Activated naive CD8-positive, alpha-beta T cell treated with anti-CD3 and anti-CD28 coated beads for 36 hours (primary cell): ENCODE measurements at places on chromosomes 12 and 14.

- DNase-seq: no peak
Observed at GRCh38 chr12:8855891-8856290, 33.5 kb downstream of the A2ML1 start.

DNA sequence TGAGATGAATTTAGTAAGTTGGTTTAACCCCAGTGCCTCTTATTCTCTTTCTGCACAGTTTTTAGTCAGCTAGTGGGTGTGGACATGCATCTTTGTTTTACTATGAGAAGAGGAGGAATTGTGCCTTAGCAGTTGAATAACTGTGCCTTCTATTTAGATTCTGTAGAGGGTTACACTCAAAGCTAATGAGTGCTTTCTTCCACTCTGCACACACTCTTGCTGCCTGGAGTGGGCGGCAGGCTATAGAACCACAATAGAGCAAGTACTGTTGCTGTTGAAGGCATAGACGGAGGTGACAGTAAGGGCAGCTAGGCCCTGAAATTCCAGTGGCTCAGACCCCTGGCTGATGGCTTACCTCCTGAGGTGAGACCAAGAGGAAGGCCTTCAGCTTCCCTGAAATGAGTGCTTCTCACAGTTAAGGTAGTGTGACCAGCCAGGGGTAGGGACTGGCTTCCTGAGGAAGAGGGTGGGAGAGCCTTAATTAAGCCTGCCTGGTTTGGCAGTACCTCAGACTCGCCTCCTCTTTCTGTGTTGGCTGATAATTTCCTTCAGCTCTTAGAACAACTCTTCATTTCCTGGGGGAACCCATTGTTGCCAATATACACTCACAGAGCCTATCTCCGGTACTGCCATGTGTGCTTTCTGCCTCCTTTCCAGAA is 24.7 kb downstream of the SUSD6 start:
- DNase-seq: peak; percentile 55

- DNase-seq: no peak
Observed at GRCh38 chr14:75823334-75823733, 158.5 kb downstream of the TGFB3 start.

DNA sequence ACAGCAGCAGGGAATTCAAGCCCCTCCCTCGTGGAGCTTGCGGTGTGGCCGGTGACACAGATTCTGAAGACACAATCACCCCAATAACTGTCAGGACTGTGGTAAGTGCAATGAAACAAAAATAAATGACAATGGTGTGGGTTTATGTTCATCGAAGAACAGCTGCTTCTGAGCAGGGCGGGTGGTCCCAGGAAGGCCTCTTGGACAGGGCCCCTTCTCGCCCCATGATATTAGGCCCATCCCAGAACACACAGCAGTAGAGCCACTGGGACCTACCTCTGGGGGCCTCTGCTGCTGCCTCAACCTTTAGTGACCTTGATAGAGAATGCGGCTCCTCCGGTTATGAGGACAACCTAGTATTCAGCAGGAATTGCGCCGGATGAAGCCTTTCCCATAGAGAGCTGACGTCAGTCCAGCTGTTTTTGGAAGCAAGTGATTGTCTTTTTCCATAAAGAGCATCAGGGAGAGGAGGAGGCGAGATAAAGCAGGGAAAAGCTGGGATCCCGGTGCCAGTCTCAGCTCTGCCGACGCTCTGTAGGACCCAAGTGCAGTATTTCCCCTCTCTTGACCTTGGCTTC is 84.1 kb upstream of the BCL11B start:
- DNase-seq: no peak

DNA sequence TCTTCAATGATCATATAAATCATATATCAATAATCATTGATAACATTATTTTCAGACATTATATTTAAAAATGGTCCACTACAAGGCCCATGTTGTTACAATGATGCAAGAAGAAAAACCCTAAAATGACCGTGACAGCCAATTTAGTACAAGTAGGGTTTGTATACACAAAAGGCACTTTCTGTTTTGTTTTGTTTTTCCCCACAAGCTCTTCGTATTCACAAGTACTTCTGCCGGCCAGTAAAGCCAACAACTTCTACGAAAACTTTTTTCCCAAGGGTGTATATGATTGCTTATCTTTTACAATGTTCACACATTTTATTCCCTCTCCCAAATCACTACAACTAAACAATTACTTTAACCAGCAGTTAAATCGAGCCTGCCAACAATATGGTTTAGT is 9.6 kb downstream of the PTPRB start:
- DNase-seq: no peak

- no peak for DNase-seq
Observed at GRCh38 chr12:80814453-80814852, 97.7 kb downstream of the MYF5 start.

GRCh38 chr12:49089821-49090773 is 4.5 kb downstream of the DHH start:
- peak; percentile 50 for DNase-seq

- DNase-seq: no peak
Observed at GRCh38 chr12:57850854-57851430, 4.4 kb upstream of the CTDSP2 start.

DNA sequence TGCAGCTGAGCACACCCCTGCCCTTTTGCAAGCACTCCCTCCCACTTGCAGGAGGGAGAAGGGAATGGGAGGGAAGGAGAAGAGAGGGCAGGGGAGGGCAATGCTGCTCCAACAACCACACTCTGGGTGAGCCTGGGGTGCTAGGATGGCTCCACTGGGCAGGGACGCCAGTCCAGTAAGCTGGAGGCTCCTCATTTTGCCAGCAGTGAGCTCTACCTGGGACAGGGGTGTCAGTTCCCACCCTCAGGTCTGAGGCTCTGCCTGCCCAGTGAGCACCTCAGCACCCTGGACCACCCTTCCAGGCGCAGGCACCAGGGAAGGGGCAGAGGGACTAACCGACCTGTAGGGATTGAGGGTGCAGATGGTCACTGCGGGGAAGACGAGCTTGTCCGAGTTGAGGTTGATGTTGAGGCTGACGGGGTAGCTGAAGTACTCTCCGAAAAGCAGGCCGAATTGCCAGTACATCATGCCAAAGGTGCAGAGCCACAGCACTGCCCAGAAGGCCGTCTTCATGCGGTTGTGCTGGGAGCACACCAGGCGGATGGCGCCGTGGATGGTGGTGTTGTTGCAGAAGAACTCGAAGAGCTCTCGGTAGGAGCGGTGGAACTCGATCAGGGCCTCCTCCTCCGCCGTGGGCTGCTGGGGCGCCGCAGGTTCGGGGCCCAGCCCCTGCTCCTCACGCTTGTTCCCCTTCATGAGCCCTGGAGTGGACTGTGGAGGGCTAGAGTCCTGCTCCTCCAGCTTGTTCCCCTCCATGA is 1.2 kb downstream of the SCNN1A start:
- no peak for DNase-seq

- DNase-seq: no peak
Observed at GRCh38 chr12:124915239-124916236, 1.1 kb upstream of the UBC start.
